Common myeloid progenitor, CD34-positive (primary cell): ENCODE measurements at places on chromosomes 6 and 20.

DNA sequence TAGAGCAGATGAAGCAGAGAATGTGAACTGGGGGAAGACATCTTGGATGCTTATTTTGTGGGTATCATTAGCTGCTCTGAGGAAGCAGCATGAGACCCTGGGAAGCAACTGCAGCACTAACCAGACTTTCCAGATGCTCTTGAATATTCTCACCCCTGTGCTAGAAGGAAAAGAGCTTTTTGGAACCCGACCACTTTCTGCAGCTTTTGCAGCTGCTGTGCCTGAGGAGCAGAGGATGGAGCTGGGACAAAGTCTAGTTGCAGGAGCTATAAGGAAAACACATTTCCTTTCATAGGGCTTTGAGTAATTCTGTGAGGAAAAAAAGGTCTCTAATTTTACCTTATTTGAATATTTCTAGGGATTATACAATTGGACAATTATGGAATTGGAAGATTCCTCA is 369.7 kb downstream of the CD109 start:
- no peak for DNase-seq

GRCh38 chr6:4672772-4673171 is 103.4 kb upstream of the CDYL start:
- no peak for DNase-seq

DNA sequence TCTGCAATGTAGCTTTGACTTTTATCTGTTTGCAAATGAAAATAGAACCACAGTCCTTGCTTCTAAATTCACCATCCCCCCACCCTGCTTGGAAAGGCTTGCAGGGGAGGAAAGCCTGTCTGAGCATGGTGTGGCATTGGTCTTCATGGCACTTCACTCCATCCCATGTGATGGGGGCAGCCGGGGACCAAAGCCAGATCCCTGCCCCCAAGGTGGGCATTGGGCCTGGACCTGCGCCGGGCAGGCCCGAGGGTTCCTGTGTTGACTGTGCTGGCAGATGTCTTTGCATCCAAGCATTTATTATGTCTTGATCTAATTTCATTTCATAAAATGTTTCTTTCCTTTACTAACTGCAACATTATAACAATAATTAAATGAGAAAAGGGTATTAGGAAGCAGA is 120.0 kb downstream of the SYNDIG1 start:
- no peak for DNase-seq

GRCh38 chr6:157203312-157203744 is 120.0 kb downstream of the TMEM242 start:
- no peak for DNase-seq
